Dorsolateral prefrontal cortex (tissue), 122 donors: ENCODE measurements at places on chromosomes 12 and 14.

GRCh38 chr12:120015313-120015712, 26.3 kb downstream of the BICDL1 start:
- no peak for DNase-seq

- peak; percentile 50 for DNase-seq
Measured at GRCh38 chr12:57069523-57069922, 9.1 kb downstream of the NEMP1 start.

DNA sequence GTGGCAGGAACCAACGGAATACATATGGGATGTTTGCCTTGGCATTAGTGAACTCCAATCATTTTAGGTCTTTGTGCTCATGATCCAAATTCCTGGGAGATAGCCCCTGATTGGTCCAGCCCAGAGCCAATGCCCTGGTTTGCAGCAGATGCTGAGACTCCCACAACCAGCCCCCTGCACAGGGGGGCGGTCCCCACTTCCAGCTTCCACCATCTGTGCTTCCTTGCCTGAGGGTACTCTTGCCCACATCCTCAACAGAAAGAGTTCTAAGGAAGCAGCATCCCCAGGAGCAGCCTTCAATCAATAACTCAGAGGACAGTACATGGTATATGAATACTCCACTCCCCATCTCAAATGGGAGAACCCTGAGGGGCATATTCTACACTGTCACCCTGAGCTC, 39.7 kb upstream of the FICD start:
- no peak for DNase-seq

DNA sequence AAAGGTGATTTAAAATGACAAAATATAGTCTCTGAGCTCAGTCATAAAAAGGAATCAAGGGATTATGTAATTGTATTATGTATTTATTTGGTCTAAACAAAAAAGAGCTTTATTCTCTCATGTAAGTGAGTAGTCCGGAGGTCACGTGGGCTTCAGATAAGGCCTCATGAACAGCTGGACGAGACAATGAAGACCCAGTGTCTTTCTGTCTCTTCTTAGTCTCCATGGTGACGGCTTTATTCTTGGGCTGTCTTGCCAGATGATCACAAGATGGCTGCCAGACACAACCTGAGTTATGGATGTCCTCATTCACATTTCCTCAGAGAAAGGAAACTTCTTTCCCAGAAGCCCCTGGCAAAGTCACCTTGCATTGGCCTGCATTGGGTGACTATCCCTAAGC, 98.6 kb downstream of the ARF6 start:
- DNase-seq: no peak

DNA sequence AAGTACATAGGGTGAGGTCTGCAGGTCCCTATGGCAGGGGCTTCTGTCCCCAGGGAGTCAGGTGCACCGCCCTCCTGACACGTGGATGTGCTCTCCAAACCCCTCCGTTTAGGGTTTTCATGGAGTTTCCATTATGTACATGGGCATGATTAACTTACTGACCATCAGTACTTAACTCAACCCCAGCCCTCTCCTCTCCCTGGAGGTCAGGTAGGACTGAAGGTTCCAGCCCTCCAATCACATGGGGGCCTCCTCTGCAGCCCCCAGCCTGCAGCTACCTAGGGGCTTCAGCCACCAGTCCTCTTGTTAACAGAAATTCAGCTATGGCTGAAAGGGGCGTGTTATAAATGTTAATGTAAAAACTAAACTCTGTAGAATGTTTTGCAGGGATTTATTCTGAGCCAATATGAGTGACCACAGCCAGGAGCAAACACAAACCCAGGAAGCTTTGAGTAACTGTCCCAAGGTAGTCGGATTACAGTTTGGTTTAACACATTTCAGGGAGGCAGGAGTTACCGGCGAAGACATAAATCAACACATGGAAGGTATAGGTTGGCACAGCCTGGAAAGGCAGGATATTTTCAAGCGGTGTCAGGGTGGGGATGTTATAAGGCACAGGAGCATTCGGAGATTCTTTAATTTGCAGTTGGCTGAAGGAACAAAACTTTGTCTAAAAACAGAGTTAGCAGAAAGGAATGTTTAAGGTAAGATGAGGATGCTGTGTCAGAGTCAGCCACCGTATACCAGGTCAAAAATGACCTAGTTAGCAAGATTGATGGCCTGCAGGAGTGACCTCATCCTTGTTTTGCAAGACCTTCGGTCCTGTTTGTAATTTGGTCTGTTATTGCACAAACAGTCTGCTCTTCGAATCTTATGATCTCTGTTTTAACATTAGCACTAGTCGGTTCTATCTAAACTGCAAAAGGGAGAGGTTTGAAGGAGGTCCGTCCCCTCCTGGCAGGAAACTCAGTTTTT, 75.2 kb downstream of the TNFAIP2 start:
- no peak for DNase-seq
